T-helper 1 cell (primary cell): ENCODE measurements at places on chromosomes 3 and 15.

GRCh38 chr3:188888321-188889053 lies 283.3 kb upstream of the TPRG1 start:
- no peak for DNase-seq

GRCh38 chr3:111618945-111619344 lies 23.8 kb upstream of the ZBED2 start:
- DNase-seq, result no peak

- peak; percentile 44 for DNase-seq
These were observed 115.8 kb downstream of the GHSR start for GRCh38 chr3:172332256-172333041.

DNA sequence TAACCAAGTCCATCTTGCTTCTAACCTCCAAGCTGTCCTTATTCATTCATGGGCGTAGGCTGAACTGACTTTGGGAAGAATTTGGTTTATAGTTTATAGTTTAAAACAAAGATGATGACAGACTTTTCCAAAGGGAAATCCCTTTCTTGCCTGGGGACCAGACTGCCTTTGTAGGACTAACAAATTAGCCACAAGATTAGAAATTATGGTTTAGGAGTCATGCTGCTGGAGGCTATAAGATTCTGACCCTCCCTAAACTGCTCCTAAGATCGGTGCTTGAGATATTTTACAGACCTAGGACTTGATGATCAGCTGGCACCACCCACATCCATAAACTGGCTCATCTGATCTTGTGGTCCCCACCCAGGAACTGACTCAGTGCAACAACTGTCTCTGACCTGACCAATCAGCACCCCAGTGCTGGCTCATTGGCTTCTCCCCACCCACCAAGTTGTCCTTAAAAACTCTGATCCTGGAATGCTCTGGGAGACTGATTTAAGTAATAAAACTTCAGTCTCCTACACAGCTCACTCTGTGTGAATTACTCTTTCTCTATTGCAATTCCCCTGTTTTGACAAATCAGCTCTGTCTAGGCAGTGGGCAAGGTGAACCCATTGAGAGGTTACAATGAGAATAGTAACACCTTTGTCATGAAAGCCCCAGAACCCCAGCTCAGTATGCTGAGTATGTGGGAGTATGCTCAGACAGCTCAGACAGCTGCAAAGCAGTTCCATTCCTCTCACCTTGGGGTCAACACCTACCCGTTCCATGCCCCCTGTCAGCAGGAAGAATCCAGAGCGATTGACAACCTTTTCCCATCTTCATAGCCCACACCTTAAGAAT lies 51.6 kb upstream of the C15orf39 start:
- no peak for DNase-seq

GRCh38 chr3:60742606-60743145 lies 508.6 kb downstream of the FHIT start:
- no peak for DNase-seq

DNA sequence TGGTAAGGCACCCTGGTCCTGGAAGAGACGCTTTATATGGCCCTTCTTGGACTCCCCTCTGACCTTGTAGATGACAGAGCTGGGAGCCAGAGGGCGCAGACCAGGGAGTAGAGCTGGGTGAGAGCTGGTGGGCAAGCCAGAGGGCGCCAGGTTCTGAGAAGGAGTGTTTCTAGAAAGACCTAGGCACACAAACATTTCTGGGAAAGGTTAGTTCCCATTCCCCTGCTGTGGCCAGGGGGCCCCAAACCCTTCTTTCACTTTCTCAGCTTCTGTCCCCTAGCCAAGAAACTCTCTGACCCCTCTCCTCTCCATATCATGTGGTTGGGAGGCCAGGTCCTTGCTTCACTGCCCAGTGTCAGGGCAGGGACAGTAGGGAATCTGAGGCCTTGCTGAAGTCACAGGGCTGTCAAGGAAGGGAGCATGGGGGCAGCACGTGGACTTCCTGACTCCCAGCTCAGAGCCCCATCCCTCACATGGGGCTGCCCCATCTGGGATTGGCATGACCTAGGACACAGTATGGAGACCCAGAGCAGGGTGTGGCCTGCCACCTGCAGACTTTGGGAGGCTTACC lies 3.6 kb downstream of the HEMK1 start:
- peak; percentile 85 for DNase-seq

DNA sequence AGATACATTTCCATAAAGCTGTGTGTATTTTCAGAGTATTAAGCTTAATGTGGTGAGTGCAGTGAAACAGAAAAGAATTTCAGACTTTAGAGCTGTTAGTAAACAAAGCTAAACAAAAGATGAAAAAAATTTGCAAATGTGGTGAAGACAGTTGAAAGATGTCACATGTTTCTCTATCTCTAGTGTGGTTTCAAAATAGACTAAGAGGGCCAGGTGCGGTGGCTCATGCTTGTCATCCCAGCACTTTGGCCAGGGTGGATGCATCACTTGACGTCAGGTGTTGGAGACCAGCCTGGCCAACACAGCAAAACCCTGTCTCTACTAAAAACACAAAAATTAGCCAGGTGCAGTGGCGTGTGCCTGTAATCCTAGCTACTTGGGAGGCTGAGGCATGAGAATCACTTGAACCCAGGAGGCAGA lies 466.0 kb upstream of the NR2F2 start:
- no peak for DNase-seq

GRCh38 chr3:126261037-126261436 lies 80.7 kb upstream of the ALDH1L1 start:
- DNase-seq, result no peak

GRCh38 chr3:126538316-126538715 lies 14.4 kb downstream of the CHST13 start:
- DNase-seq, result no peak

GRCh38 chr3:187665010-187665409 lies 5.2 kb downstream of the SST start:
- DNase-seq, result no peak

DNA sequence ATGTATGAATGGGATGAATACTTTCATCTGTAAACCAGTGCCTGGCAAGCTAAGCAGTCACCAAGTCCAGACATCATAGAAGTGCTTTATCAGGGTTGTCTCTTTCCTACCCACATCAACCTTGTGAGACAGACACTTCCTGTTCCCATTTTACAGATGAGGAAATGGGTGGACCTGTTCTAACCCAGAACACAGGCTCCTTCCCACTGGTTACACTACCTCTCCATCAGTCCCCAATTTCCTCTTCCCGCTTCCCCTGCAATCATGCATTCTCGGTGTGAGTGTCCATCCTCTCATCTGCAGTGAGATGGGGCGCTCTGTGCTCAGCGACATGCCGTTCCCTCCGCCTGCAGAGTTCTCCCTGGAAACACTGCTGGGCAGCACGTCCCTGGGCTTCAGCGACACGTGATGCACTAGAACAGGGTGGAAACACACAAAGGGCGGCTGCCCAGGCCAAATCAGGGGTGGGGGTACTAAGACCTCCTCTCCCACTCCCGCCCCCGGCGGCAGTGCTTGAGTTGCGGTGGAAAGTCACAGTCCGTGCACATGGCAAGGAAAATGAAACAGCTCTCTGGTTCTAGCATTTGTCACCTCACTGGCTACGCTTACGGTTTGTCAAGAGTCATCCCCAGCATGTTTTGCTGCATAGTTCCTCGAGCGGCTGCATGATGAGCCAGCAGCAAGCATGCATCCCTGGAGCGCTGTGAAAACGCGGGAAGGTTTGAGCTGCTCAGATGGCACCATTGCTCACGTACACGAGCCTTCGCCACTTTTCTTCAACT lies 201.1 kb downstream of the ADAMTS17 start:
- no peak for DNase-seq

DNA sequence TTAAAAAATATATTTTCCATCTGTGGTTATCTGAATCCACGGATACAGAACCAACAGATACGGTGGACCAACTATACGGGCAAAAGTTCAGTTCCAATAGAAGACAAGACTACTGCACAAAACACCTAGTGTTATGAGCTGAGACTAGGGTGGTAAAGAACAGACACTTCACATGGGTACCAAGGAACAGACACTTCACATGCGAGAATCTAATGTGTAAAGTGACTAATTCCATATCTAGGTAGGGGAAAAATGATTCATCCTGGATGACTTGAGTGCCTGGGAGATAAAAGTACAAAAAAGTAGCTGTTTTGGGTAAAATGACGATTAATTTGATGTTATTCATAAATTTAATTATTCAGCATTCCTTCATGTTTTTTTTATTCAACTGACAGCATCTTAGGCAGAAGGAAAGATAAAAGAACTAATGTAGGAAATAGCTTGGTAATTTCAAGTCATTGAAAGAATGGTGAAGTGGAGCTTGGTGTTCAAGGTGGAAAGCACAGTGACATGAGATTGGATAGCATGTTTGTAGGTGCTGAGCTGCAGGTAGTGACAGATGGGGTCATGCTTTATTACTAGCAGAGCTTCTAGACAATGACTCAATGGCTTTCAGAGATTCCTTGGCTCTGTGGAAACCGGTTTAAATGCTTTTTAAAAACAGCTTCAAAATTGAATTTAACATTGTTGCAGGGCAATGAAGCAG lies 5.2 kb downstream of the CD200 start:
- no peak for DNase-seq

DNA sequence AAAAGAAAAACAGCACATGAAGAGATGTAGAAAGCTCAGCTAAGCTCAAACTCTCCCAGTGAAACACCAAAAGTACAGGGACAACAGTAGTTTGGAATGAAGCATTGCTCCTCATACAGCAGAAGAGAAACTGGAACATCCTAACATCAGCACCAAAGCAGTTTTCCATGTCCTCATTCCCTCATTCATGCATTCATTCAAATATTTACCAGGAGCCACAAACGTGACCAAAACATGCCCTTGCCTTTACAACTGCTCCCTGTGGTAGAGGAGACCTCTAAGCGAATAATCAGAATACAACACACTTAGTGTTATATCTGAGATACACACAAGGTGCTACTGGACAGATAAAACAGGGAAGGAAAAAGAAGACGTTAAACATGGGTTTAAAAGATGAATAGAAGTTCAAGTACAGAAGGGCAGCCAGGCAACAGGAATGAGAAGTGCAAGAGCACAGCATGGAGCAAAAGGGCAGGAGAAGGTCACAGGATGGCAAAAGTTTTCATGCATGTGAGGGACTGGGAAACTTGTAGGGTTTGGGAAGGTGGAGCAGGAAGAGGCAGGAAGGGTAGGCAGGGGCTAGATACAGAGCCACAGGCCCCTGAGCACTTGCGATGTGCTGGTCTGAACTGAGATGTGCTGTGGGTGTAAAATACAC lies 58.5 kb upstream of the LMCD1 start:
- DNase-seq, result no peak

- DNase-seq, result no peak
These were observed 20.5 kb upstream of the APEH start for GRCh38 chr3:49653621-49654020.

- no peak for DNase-seq
These were observed 39.6 kb upstream of the LIPC start for GRCh38 chr15:58392141-58392540.

GRCh38 chr15:58966698-58967097 lies 20.8 kb upstream of the RNF111 start:
- DNase-seq, result no peak

GRCh38 chr3:23944007-23944783 lies 891 bp upstream of the NR1D2 start:
- no peak for DNase-seq

DNA sequence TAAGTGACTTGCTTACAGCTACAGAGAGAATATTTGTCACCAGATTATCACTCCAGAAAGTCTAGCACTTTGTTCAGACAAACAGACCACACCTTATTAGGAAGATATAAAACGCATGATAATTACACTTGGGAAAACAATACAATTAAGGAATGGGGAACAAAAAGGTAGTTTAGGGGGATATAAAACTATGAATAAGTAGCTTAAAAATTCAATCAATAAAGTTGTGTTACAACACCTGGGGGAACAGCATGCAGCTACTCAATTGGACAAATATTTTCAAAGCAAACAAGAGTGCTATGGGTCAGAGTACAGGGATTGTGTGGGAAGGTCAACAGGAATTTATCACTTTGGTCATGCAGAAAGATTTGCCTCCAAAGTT lies 15.1 kb downstream of the CLDN1 start:
- no peak for DNase-seq

- DNase-seq, result no peak
These were observed 599.6 kb downstream of the GBE1 start for GRCh38 chr3:81161851-81162250.

GRCh38 chr3:13621381-13622221 lies 72.7 kb downstream of the FBLN2 start:
- peak; percentile 26 for DNase-seq

- no peak for DNase-seq
These were observed 20.9 kb downstream of the TRPM1 start for GRCh38 chr15:31080591-31081014.

DNA sequence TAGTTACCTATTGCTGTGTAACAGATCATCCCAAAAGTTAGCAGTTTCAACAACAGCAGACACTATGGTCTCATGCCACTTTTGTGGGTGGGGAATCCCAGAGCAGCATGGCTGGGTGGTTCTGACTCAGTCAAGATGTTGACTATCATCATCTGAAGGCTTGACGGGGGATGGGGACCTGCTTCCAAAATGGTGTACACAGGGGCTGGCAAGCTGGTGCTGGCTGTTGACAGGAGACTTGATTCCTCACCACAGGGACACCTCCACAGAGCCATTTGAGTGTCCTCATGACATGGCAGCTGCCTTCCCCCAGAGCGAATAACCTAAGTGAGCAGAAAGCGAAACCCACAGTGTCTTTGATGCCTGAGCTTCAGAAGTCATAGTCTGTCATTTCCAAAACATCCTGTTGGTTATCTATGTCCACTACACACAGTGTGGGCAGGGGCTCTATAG lies 19.1 kb downstream of the DNAJB8 start:
- no peak for DNase-seq
